ENCODE measurements at places on chromosomes 5 and 9.

GRCh38 chr5:78744951-78745534 is 96.5 kb upstream of the LHFPL2 start:
- DNase-seq: no peak

GRCh38 chr9:32882705-32883104 is 99.4 kb downstream of the TMEM215 start:
- DNase-seq: no peak

DNA sequence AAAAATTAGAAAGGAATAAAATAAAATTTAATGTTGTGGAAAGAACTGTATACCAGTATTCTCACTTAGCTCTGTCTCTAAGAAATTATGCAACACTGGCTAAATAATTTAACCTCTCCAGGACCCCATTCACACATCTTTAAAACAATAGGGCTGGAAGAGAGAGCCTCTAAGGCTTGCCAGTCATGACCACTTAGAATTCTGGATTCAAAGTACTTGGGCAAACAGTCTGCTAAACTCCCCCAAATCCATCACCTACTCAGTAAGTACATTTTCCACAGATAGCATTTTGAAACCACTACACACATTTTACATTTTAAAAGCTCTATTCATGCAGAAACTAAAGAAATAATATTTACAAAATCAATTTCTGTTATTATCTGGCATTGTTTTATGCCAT is 291.7 kb downstream of the TMEM167A start:
- DNase-seq: no peak

DNA sequence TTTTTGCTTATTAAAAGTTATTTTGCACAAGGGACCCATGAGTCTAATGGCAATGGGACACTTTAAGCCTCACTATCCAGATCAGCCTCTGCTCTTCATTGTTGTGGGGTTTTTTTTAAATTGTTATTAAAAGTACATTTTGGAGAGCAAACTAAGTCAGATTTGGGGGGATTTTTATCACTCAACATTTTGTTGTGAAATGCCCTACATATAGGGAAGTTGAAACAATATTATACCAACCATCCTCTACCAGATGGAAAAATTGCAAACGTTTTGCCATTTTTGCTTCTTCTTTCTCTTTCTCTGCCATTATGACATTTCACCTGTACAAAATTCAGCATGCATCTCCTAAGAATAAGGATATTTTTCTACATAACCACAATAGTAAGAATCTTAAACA is 75.3 kb downstream of the SLC1A3 start:
- no peak for DNase-seq

- no peak for DNase-seq
Observed at GRCh38 chr5:80487444-80487828, 464 bp upstream of the FAM151B start.

- no peak for DNase-seq
Observed at GRCh38 chr5:54845567-54845941, 139.8 kb downstream of the ESM1 start.

GRCh38 chr5:10759111-10759510 is 1.9 kb downstream of the DAP start:
- no peak for DNase-seq

GRCh38 chr9:131288217-131288616 is 1.3 kb upstream of the PLPP7 start:
- no peak for DNase-seq

DNA sequence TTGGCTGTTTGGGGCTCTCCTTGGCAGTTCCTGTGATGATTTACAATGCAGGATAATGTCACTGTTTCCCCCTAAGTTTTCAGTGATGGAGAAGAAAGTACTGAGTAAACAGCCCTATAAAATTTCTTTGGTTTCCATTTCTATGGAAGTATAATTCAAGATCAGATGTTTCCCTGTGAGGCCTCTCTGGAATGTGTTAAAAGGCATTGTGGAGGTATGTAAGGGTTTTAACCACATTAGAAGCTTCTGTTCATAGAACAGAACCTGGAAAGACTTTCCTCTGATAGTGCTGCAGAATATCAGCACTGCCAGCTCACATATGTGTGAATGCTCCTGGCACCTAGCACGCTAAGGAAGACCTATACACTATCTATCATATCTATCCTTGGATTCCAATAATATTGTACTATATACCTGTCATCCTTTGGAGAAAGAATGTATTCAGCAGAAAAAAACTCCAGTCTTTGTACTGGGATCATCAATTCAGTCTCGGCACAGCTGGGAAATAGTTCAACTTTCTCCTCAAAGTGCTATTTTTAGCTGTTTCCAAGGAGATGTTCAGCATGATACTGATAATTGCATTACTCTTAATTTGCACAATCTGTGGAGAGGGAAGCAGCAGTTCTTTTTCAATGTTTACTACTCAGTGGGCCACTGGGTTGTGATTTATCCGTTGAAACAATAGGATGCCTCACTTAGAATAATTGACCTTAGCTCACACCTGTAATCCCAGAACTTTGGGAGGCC is 21.9 kb downstream of the TTC1 start:
- DNase-seq: no peak

DNA sequence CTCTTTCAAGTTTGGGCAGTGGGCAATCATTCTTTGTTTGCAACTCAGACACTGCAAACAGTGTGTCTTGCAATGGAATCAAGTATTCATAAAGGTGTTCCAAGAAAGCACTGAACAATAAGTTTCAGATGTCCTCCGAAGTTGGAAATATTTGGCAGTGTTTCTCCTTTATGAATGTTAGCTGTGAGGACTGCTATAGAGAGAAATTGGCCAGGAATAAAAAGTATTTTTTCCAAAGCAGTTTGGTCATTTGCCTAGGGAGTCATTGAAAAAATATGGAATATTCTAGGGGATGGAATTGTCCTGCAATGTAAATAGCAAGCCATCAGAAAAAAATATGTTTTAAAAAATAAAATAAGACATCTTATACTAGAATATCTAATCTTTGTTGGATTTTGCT is 688.6 kb upstream of the SEMA6A start:
- DNase-seq: no peak

GRCh38 chr5:74392711-74393351 is 247.7 kb downstream of the ENC1 start:
- no peak for DNase-seq

DNA sequence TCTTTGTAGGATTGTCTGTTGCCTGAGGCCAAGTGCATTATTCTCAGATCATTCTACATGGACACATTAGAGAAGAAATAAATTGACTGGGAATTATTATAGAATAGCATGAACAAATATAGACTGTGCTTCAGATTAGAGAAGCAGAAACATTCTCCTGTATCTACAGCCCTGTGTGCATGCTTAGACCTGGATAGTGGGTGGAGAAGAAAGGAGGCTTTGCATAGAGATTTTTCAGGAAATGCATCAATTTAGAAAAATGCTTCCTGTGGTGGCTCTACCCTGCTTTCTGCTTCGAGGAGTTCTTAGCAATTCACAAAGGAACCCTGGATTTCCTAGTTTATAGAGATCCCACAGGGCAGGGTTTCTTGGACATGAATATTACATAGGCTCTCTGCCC is 66.7 kb downstream of the IRX1 start:
- DNase-seq: no peak

DNA sequence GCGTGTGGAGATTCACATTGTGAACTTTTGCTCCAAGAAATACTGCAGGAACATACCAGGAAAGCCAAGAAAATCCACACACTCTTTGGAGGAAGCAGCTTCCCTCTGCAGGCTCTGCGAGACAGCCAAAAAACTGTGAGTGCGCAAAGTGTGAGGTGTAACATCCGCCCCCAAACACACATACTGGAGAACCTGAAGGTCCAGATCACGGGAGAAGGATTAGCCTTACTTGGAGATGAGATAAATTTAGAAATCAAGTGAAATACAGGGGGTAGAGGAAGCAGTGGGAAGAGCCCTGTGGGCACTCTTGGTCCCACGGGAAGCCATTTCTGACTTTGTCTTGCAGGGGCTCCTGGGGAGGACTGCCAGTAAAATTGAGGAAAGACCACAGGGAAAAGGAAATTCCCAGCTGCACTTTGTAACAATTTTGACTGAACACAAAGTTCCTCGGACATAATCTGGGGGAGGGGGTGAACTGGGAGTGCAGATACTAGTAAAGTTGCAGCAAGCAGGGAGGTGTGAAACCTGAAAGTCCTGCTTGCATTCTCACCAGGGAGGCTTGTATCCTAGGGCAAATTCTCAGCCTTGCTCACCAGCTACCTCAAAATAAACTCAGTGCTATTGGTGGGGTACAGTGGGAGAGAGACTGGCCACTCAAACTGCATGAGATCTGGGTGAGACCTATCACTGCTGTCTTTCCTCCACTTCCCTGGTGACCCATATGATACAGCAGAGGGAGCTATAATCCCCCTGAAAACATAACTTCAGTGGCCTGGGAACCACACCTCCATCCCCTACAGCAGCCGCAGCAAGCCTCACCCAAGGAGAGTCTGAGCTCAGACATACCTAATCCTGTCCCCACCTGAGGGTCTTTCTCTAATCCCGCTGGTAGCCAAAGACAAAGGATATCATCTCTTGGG is 109.1 kb downstream of the ALDH1A1 start:
- no peak for DNase-seq

DNA sequence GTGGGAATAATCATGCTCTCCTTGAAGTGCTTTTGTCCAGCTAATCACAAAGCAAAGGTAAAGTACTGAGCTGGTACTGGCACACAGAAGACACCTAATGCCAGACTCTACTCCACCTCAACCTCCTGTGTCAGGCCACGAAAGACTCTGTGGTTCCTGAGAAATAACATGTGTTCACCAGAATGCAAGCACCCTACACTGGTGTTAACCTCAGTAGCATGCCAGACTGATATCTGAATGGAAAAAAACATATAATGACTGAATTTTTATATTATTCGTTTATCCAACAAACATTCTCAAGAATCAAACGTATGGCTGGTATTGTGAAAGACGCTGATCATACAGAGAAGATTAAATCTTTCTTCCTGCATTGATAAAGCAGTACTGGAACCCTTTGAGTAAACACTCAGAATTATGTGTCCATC is 97.1 kb upstream of the IFNE start:
- no peak for DNase-seq

DNA sequence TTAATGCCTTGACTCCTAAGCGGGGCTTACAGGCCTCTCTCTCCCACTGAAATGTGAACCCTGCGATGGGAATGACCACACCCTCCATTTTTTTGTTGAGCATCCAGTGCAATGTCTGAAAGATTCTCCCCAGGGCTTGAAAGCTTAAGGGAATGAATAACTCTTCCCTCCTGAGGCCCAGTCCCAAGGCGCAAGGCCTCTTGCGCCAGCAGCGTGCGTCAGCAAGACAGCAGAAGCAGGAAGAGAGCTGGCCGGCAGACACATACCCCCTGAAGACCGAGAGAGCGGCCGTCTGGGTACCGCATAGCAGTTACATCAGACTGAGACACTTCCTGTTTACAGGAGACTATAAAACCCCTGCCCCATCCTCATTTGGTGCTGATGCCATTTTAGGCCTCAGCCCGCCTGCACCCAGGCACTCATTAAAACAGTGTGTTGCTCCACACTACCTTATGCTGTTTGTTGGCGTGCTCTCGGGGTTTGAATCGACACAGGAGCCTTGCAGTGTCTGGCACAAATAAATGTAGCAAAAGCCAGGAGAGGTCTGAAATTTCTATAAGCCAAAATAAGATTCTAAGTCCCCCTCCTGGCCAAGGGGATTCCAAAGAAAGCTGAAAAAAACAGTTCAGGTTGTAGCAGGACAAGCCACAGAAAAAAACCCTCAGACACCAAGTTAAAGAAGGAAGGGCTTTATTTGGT is 62.3 kb downstream of the GDNF start:
- no peak for DNase-seq

- DNase-seq: no peak
Observed at GRCh38 chr5:75050415-75050814, 1.9 kb downstream of the GCNT4 start.

DNA sequence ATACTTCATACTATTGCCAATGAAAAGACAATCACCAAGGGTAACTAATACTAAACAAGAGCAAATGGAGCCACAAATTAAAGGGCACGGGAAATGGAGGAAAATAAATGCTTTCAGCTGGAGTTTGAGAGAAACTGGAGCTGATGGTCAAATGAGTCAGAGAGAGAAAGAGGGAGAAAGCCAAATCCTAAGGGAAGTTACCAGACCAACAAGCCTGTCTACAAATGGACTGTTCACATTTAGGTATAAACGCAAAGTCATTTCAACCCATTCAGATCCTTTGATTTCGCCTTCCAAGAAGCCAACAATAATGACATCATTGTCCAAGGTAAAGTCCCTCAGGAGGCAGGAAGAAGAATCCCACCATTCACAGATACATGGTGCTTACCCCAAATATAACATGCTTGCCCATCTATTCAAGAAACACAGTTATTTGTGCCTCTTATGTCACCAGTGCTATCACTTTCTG is 351.8 kb downstream of the RAB3C start:
- no peak for DNase-seq

Measured in GM13977 (cell line).